NCI-H1105 treated with DMSO at 0.1 percent for 48 hours (cell line): ENCODE measurements at places on chromosomes 3 and 15.

- DNase-seq, result no peak
Measured at GRCh38 chr15:50278496-50278895, 13.0 kb upstream of the HDC start.

DNA sequence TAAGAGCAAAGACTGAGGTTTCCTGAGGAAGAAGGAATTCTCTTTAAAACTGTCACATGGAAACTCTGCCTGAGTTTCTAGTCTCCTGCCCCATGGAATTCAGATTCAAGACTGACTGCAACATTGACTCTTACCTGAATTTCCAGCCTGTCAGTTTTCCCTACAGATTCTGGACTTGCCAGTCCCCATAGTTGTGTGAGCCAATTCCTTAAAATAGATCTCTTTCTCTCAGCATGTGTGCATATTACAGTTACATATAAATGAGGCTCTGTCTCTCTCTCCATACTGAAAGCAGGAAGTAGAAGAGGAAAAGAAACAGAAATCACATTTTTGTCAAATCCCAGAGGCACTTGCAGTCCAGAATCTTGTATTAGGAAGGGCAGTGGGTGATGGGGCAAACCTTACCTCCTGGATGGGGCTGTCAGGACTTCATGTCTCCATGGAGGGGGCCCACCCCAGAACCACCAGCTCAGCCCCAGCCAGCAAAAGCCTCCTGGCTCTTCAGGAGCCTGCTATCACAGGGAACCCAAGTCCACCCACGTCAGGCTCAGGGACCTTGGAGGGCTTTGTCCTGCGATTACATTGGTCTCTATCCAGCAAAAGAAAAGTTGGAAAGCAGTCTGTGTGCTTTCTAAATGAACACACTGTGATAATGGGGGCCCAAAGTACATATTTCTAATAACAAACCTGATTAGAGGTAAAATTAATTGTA, 18.8 kb upstream of the GOLGA8J start:
- no peak for DNase-seq

GRCh38 chr3:185317674-185318073, 45.3 kb upstream of the MAP3K13 start:
- no peak for DNase-seq

DNA sequence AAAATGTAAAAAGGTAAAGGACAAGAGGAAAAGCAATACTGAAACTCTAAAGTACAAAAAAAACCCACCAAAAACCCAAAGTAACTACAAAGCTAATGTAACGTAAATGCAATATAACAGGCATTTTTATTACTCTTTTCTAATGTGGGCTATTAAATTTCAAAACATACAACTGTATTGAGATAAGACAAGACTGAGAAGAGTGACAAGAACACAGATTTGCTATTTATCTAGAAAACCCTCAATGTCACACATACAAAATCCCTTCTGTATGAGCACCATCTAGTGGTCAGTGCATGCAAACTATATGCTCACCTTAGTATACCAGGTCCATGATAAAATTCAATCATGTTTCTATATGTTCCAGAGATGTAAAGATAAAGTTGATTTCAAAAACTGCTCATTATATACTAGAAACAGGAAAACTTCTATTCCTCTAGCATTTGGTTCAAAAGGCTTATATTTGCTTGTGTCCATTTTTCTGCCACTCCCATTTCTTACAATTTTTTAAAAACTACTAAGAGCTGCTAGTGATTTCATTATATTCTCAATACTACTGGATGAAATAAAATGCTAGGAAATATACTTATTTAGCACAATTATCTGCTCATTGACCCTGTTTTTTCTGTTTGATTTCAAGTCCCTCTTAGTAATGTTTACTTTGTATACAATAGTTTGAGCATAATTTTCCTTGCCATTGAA, 111.4 kb downstream of the DLG1 start:
- peak; percentile 83 for DNase-seq

- DNase-seq, result no peak
Measured at GRCh38 chr3:29576675-29577074, 295.8 kb downstream of the RBMS3 start.

DNA sequence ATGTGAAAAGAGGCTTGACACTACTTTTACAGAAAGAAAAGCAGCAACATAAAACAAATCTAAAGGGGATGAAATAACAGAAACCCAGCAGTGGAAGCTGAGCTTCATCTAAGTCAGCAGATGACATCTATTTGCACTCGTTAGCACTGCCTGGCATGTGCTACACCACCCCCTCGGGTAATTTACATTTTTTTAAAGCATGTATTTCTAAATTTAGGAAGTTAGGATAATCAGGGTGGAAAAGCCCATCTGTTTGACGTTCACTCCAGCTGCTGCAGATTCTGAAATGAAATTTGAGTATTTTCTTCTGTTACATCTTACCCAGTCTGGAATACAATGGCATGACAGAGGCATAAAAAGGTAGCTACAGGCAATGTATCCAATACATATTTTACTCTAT, 20.7 kb downstream of the IGSF11 start:
- DNase-seq, result no peak

GRCh38 chr15:78084449-78084750, 6.9 kb upstream of the TBC1D2B start:
- DNase-seq, result no peak

GRCh38 chr3:120536642-120537041, 59.5 kb upstream of the NDUFB4 start:
- DNase-seq, result peak; percentile 55

GRCh38 chr3:68919000-68919399, 13.3 kb downstream of the TAFA4 start:
- DNase-seq, result no peak

- DNase-seq, result no peak
Measured at GRCh38 chr15:74777769-74778598, 3.9 kb upstream of the CSK start.

DNA sequence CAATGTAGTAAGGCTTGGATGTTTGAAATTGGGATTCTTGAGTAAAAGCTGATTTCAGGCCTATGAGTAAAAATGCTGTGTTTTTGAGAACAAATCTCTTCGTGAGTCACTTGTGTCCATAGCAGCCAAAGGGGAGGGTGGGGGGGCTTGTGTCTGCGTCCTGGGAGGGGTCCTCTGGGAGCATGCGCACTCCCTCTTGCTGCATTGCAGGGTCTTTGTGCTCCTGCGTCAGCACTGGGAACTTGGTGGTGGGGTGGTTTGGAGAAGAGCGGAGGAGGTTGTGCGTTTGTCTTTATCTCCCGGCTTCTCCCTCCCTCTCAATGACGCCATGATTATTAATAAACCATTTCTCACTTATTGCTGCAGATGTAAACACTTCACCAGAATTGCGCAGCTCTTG, 75.9 kb upstream of the NDN start:
- no peak for DNase-seq

DNA sequence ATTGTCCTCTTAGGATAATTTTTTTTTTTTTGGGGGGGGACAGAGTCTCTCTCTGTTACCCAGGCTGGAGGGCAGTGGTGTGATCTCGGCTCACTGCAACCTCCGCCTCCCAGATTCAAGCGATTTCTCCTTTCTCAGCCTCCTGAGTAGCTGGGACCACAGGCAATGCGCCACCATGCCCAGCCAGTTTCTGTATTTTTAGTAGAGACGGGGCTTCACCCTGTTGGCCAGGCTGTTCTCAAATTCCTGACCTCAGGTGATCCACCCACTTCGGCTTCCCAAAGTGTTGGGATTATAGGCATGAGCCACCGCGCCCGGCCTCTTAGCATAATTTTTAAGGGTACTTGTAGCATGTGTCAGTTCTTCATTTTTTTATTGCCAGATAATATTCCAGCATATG, 122.6 kb downstream of the FNDC3B start:
- no peak for DNase-seq

DNA sequence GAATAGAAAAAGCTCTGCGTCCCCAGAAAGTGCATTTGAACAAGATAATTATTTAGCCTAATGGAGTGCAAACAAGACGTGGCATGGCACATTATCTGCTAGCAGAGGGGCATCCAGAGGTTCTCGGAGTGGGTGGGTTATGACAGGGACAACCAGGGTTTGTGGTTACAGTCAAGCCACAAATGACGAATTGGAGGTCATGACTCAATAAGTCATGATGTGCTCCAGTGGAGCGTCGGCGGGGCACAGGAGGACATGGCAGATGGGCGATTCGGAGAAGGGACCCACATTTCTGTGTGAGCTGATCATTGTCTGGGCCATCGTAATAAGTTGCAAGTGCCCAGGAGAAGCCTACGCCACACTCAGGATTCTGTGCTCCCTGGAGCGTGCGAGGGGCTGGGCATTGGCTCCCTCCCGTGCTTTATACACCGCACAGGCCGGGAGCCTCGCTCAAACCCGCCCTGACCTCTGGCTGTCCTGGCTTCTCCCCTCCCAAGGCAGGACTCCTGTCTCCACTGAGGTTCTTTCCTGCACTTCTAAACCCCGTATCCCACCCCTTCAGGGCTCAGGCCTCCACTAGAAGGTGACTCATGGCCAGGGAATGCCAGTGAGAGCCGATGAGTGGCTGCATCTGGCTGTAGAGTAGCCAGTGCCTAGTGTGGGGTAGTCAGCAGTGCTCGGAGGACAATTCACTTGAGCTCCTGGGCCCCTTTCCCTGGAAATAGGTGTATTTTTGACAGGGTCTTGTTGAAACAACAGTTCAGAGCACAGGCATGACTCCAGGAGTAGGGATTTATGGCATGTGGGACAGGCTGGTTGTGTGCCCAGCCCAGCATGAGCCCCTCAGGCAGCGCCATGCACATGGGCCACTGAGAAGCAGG, 67.4 kb downstream of the GRIP2 start:
- no peak for DNase-seq

- no peak for DNase-seq
Measured at GRCh38 chr15:27743638-27744037, 355.5 kb downstream of the OCA2 start.

DNA sequence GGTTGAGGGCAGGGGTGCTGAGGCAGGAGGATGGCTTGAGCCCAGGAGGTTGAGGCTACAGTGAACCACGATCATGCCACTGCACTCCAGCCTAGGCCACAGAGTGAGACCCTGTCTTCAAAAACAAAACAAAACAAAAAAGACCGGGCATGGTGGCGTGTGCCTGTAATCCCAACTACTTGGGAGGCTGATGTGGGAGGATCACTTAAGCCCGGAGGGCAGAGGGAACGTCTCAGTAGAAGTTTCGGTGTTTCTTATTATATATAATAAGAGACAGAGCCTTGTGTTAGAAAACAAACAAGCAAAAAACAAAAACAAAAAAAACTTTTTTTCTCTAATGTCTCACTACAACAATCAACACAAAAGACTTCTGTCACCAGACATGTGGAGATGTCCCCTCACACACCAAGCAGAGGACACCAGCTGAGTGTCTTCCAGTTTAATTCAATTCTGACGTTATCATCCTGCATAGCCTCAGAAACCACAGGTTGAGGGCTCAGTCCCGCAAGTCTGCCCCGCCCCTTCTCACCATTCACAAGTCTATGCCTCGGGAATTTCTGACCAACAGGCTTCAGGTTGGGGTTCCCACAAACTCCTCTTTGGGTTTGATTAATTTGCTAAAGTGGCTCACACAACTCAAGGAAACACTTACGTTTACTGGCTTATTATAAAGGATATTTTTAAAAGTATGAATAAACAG, 24.0 kb upstream of the EIF4A2 start:
- DNase-seq, result no peak

DNA sequence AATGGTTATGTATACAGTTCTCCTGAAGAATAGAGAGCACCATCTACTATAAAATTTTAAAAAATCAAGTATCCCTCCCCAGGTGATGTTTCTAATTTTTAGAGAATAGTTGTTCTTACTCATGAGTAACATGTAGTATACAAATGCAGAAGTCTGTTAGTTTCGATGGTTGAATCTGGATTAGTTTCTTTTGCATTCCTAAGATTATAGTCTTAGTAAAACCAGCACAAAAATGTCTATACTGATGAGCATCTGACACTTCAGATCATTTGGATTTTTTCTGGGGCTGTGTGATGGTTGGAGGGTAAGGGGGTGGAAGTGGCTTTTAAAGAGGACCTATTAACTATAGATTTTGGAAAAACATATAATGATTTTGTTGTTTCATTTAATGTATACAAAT, 167.3 kb upstream of the SGO1 start:
- DNase-seq, result no peak

DNA sequence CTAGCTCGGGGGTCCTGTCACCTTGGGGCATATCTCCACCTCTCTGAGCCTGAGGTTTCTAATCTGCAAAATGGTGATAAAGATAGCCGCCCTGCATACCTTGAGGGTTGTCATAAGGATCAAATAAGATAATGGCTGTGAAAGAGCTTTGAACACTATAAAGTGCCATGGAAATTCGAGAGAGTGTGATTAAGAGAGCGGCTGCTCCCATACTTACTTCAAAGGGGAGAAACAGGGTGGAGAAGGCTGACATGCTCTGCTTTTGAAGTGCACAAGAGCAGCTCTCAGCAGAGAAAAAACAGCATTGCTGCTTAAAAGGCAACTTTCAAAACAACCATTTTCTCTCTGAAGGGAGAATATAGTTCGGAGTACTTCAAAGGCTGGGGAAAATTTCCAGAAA, 529.2 kb downstream of the EPHB1 start:
- no peak for DNase-seq

- no peak for DNase-seq
Measured at GRCh38 chr3:30480587-30480986, 125.8 kb upstream of the TGFBR2 start.
